ENCODE measurements at places on chromosomes 3 and 15.
A peak's percentile ranks its signal among the peaks of the same experiment; 100 is the strongest.

GRCh38 chr15:69478259-69478781 is 25.7 kb downstream of the RPLP1 start:
- H3K27ac ChIP-seq, result no peak overlapping the region
- DNase-seq, result no peak
- H3K4me1 ChIP-seq, result peaks cover 27% of the 10 kb centered on the region

DNA sequence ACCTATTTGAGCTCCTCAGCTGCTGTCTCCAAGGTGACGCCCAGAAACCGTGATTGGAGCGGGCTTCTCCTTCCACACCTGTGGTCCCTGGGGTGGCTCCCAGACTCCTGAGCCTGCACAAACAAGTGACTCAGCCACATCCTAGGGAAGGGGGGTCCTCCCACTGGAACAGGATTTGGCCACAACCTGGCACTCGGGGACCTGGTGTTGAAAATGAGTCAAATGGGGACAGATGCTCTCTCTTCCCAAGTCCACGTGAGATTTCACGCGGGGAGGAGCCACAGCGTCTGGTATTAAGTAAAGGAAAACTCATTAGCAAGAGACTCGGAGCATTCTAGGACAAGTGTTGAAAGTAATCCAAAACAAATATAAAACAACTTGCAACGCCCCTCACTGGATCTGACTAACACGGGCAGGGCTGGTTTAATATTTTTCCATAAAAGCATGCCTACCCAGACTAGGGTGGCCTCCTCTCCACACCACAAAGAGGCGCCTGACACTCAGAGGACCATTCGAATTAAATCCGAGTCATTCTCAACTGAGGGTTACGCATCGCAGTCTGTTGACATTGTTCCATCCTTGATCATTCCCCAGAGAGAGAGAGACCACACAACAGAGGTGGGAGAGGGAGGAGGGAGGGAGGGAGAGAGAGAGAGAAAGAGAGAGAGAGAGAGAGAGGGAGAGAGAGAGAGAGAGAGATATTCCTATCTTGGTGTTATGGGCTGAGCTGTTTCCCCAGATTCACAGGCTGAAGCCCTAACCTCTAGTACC is 74.4 kb downstream of the MGLL start:
- peak; percentile 97 for DNase-seq
- H3K4me1 ChIP-seq, result peaks cover 73% of the 10 kb centered on the region
- peak overlapping the region; percentile 91 for H3K27ac ChIP-seq
- H3K27me3 ChIP-seq, result no peaks in the 10 kb centered on the region

- H3K27ac ChIP-seq, result no peak overlapping the region
- no peak overlapping the region for H3K4me3 ChIP-seq
- no peaks in the 10 kb centered on the region for H3K4me1 ChIP-seq
Measured at GRCh38 chr3:69426967-69427304, 41.0 kb upstream of the FRMD4B start.

DNA sequence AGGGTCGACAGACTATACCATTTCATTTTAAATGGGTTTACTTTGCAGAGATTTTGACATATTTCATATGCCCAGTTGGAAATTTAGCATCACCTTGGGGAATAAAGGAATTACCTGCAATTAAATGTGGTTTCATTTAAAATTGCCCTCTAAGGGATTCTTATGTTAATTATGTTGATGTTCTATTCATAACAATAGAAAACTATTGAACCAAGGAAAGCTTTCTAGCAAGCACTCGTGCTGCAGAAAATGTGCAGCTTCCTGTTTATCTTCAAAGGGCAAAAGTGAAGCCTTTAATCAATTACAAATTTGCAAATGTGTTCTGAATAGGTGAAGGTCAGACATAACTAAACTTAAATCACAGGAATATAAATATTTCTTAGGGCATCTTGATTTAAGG is 352.1 kb downstream of the CHST2 start:
- H3K27me3 ChIP-seq, result no peaks in the 10 kb centered on the region
- no peaks in the 10 kb centered on the region for H3K36me3 ChIP-seq
- H3K4me3 ChIP-seq, result no peak overlapping the region
- H3K27ac ChIP-seq, result no peak overlapping the region
- no peaks in the 10 kb centered on the region for H3K4me1 ChIP-seq
- no peak for DNase-seq
